ENCODE measurements at places on chromosomes 1 and 21.

DNA sequence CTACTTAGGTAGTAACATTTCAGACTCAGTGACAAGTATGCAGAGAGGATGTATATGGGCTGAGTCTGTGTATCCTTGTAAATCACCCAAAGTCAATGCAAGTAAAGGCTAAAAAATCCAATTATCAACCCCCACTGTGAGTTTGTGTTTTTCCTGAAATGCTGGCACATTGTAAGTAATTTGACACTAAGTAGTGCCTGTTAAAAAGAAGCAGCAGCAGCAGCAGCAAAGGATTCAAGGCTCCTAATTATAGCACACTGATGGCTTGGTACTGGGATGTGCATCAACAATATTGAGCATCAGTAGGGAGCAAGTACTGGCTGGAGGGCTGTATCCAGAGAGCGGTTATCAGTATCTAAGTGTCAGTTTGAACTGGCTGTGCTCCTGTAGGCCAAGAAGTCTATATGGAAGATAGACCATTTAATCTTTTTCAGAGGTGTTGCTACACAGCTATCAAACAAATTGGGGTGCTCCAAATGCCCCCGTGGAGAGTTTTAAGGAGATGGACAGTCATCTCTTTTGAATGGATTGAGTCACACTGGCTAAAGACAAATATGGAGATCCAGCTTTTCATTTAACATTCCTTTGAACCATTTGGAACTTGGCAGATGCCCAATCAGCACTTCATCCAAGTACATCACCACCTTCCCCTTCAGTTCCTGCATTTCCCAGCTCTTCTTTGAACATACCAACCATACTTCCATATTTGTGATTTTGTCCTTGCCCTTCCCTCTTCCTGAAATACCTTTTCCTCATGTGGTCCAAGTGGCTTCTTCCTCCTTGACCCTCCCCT is 241.2 kb upstream of the ST6GALNAC5 start:
- DNase-seq, result no peak

DNA sequence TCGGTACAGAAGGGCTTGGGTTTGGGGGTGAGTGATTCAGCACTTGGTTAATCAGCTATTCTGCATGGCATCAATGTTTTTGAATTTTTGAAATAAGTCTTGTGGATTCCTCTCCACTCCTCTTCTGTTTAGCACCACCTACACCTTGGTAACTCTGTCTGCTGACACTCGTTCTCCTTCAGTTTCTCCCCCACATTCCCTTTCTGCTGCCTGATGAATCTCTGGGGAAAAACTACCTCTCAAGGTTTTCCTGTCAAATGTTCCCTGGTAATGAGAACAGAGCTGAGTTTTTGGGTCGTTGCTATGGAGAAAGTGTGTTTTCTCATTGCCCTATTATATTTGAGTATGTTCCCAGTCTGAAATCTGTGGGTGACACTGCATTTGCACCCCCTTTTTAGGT is 108.2 kb downstream of the GABPA start:
- no peak for DNase-seq

GRCh38 chr1:187689129-187689528 is 860.4 kb downstream of the PLA2G4A start:
- DNase-seq, result no peak

- DNase-seq, result no peak
These were observed 161.1 kb downstream of the EDEM3 start for GRCh38 chr1:184593597-184593996.

DNA sequence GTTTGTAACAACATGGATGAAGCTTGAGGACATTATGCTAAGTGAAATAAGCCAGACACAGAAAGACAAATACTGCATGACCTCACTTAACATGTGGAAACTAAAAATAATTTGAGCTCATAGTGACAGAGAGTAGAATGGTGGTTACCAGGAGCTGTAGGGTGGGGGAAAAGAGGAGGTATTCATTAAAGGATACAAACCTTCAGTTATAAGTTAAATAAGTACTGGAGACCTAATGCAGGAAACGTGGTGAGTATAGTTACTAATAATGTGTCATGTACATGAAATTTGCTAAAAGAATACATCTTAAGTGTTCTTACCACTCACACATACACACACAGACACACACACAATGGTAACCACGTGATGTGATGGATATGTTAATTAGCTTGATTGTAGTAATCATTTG is 86.7 kb downstream of the NGF start:
- no peak for DNase-seq

DNA sequence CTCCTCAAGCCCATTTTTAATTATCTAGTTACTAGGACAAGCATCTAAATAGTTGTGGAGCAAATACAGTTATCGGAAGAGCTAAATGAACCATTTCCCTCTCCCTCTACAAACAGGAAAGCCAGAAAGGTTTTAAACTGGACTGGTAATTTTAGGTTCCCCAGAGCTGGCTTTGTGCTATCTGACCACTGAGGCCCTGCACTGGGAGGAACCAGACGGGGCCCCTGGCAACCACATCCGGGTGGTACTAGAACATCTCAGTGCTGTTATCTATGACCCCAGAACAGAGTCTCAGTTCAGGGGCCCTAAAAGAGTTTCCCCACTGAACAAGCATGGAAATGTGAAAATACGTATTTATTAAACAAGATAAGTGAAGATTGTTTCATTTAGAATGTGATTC is 7.7 kb upstream of the RSPH1 start:
- DNase-seq, result no peak

GRCh38 chr21:45455674-45456583 is 51.0 kb downstream of the COL18A1 start:
- DNase-seq, result no peak

GRCh38 chr1:246565751-246566127 is 322 bp downstream of the TFB2M start:
- DNase-seq, result no peak

DNA sequence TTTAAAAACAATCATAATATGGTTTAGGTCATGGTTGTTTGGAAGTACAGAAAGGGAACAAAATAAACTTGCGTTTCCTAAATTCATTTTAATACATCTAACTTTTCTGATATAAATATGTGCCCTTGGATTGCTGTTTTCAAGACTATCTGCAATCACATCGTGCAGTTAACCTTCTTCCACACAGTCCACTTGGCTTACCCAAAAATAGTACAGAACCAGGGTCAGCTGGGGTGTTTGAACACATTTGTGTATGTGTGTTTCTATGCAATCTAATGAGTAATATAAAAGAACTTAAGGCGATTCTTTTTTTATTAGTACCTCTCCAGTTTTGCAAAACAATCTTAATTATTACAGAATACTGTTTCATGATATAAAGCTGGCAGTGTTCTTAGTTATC is 19.9 kb downstream of the SAMSN1 start:
- DNase-seq, result no peak

DNA sequence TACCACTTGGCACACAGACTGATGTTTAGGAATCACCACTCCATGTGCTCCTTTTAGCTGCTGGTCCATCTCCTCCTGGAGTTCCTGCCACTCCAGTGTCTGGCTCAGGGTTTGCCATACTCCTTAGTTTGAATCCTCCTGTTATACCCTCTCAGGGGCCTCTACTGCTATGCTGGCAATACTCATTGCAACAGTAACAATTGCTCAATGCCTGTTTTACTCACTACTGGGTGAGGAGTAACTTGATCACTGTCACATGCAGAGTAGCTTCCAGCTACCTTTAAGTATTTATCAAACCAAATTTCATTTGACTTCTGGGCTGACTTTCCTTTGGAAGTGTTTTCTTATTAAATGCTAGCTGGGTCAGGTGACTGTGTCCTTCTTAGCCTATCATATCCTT is 107.2 kb upstream of the WLS start:
- DNase-seq, result no peak

- no peak for DNase-seq
These were observed 567.1 kb downstream of the PTPRC start for GRCh38 chr1:199205740-199206441.

GRCh38 chr1:15186846-15187151 is 33.3 kb downstream of the TMEM51 start:
- no peak for DNase-seq

GRCh38 chr21:29775462-29775861 is 164.3 kb downstream of the GRIK1 start:
- DNase-seq, result no peak

DNA sequence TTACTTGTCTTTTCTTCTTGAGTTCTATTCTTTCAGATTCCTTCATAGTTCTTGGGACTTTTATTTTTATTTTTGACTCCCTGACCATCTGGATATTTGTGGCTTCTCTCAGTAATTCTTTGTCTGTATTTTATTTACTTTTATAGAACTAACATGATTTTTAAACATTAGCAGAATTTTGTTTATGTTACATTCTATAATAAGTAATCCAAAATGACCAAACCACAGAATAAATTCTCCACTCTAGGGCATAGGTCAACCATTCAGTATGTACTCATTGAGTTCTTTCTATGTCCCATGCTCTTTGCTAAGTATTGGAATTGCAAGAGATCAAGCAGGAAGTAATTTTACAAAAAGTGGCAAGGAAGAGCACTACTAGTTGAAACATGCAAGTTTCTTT is 969.0 kb downstream of the TTLL7 start:
- DNase-seq, result no peak

- DNase-seq, result no peak
These were observed 40.1 kb upstream of the GPR52 start for GRCh38 chr1:174407665-174408064.

GRCh38 chr1:153353226-153353947 is 4.3 kb upstream of the S100A9 start:
- peak; percentile 40 for DNase-seq

GRCh38 chr1:95407886-95408291 is 173.9 kb downstream of the RWDD3 start:
- DNase-seq, result no peak

GRCh38 chr1:156295391-156295947 is at the start of gene GLMP:
Gene GLMP (minus strand): TSS chr1:156295679. CDS start chr1:156295645, 34 bp downstream.
- peak; percentile 72 for DNase-seq

- no peak for DNase-seq
These were observed 2.3 kb downstream of the KRTCAP2 start for GRCh38 chr1:155170806-155171205.

DNA sequence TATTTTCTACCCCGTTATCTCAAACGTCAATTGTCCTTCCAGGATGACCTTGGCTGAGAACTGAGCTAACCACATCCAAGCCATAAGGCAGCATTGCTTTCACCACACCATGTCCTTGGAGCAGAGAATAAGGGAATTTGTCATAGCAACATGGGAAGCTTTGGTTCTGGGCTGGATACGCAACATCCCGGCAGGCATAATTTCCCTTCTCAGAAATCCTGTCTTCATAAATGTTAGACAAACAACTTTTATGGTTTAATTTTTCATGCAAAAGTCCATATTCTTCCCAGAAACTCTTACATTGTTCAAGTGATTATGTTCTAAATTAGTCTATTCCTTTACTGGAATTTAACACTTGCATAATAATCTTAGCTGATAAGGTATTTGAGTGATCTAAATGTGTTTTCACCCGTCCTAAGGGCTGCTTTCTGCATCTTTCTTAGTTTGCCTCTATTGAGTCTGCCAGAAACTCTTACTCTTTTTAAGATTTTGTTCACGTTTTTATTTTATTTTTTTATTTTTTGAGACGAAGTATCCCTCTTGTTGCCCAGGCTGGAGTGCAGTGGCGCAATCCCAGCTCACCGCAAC is 51.8 kb downstream of the KCNJ15 start:
- no peak for DNase-seq

GRCh38 chr1:216475659-216476276 is 52.5 kb upstream of the USH2A start:
- DNase-seq, result no peak

DNA sequence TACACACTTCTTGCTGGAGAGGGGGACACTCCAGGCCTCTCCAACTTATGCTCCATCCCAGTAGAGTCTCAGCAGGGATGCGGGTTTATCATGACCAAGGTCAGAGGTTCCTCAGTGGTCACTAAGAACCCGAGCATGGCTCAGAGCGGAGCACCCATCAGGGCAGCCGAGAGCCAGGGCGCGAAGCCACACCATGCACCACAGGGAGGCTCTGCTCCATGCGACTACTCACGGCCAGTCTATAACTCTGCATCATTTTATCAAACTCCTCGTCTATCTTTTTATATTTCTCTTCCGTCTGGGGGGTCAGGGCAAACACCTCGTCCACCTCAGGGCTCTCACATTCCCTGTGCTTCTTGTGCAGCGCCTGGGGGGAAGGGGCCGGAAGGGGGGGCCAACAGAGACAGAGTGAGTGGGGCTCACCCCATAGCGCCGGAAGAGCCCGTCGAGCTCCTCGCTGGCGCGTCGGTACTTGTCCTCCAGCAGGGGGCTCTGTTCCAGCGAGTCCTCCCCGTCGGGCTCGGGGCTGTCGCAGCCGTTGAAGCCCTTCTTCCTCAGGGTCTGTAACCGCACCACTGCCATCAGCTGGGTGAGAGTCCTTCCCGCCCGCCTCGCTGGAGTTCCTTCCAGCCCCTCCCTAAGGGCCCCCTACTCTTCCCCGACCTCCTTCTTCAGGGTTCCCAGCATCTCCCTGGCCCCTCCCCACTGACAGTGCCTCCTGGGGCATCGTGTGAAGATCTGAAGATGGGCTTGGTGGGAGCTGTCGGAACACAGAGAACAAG is 20.0 kb downstream of the MEF2D start:
- DNase-seq, result peak; percentile 69

- no peak for DNase-seq
These were observed 112.1 kb downstream of the OLFM3 start for GRCh38 chr1:101884621-101885020.

DNA sequence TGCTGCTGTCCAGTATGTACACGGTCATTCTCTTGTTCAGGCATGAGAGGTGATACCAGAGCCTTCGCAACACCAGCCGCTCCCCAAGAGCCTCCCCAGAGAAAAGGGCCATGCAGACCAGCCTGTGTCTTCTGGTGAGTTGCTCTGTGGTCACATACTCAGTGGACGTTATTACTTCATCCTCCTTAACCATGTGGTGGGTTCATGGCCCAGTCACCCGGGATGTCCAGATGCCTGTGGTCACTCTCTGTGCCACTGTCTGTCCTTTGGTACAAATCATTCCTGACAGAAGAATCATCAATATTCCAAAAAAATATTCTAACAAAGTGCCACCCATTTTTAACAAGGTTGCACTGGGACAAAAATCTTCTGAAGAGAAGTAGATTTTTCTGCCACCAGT is 8.8 kb upstream of the ZNF124 start:
- DNase-seq, result no peak

GRCh38 chr21:27807596-27807995 is 840.7 kb upstream of the ADAMTS5 start:
- no peak for DNase-seq

DNA sequence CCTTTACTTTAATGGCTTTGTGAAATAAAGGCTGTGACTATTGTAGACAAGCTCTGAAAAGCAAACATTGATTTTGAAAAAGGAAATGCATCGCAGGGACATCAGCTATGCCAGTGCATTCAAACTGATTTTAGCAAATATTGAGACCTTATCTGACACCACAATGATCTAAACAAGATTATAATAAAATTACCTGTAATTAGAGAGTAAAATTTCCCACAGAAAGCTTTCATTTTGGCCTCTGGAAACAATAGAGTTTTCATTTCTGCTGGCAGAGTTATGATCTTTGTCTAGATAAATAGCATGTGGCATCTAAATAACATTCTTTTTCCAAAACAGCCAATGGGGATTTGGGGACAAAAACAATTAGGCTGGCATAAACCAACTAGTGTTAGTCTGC is 650.4 kb upstream of the PRMT6 start:
- no peak for DNase-seq

- no peak for DNase-seq
These were observed 166.9 kb downstream of the TNFSF18 start for GRCh38 chr1:172883844-172884243.

All from SHP77 (cell line).